ENCODE measurements at places on chromosomes 13 and 19.

GRCh38 chr13:46778890-46779289 is 18.1 kb downstream of the ESD start:
- no peak for DNase-seq

DNA sequence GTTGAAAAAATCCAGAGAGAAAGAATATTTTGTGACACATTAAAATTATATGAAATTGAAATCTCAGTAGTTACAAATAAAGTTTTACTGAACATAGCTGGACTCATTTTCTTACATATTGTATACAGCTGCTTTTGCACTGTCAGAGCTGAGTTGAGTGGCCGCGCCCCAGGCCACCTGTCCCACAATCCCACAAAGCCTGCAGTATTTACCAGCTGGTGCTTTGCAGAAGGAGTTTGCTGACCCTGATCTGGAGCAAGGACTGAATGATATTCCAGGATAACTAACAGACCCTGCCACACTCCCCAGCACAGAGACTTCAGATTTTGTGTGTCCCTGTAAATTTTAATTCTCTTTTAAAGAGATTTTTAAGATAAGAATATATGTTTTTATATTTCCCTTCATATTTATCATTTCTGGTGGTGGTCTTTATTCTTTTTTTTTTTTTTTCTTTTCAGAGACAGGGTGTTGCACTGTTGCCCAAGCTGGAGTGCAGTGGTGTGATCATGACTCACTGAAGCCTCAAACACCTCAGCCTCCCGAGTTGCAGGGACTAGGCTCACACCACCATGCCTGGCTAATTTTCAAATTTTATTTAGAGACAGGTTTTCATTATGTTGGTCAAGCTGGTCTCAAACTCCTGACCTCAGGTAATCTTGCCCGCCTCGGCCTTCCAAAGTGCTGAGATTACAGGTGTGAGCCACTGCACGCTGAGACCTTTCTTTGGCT is 48.5 kb downstream of the TDRD12 start:
- no peak for DNase-seq

DNA sequence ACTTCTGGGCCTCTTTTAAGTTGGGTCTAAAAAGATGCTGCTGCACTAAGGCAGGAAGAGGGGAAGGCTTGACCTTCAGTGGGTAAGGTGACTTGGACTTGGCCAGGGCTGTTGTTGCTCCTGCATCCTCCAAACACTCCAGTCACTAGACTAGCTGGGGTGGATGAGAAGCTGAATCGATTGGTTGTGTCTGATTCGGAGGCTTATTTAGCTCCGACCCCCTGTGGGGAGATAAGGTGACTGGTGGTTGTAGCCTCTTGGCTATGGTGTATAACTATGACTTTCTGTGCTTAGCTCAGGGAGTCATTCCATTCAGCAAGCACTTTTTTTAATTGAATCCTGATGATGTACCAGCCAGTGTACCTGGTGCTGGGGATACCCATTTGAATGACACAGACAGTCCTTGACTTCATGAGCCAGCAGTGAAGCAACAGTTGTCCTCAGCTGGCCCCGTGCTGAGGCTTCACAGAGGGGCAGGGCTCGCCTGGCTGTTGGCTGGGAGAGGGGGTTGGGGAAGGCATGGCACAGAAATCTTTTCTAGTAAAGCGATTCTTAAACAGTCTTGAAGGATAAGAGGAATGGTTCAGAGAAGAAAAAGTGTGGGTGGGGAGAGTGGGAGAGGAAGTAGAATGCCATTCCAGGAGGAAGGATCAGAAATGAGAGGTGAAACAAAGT is 9.9 kb downstream of the PCDH8 start:
- DNase-seq = no peak

DNA sequence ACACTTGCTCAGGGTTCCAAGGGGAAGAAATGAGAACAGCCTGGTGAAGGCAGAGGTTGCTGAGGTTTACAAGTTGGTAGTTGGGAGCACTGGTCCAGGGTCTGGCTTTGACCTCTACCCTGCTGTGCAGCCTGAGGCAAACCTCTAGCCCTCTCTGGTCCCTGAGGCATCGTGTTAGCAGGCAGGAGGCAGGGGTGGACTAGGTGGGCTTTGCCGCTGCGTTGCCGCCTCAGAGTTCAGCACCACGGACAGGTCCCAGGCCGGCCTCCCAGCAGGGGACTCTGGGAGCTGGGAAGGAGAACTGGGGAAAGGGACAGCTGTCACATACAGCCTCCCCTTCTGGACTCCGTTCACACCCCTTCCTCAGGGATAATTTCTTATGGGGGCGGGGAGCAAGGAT is 3.1 kb downstream of the NCAN start:
- peak; percentile 86 for DNase-seq

GRCh38 chr19:9323557-9323918 is 441 bp upstream of the ZNF559 start:
- DNase-seq = no peak

DNA sequence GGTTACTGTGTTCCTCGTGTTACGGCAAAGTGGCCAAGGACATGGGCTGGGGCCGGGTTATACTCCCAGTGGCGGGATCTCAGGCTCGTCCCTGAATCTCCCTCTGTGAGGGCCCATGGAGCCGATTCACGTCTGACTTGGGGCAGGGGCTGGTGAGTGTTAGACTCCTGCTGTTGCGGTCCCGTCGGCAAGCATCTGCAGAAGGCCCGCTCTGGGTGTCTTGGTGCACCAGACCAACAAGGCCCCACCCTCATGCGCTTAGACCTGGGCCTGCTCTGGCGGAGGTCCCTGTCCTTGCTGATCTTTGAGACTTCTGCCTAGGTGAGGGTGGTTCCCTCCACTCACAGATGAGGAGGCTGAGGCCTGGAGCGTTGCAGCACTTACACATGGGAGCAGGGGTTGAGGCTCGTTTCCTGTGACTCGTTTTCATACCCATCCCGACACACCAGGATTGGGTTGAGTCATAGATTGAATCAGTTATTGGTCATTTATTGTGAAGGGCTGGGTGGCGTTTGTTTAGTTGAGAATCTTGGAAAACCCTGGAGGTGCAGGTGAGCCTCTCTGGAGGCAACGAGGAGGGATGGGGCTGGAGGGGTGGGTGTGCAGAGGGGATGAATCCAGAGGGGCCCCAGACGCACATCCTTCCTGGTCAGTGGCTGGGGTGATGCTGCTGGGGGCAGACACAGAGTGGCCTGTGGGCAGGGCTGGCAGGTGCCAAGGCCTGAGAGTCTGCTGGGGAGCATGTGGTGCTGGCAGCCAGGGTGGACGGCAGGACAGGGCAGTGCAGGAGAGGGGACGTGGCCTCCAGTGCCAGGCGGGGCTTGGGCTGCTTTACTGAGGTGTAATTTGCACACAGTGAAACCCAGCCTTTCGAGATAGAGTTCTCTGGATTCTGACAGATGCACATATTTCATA is 4.6 kb downstream of the EPN1 start:
- no peak for DNase-seq

DNA sequence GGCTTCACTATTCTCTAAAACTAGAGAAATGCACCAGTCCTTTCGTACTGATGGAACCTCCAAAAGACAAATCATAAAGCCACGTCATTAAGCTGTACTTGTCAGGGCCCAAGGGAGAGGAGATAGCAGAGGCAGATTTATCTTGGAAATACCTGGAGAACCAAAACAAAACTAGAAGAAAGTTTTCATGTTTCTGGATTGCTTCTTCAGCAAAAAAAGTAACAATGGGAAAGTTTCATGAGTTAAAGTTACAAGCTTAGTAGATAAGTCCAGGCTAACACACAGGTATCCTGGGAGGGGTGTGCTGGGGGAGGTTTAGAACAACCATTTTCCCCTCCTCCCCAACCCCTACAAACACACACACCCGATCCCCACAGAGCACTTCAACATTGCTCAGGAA is 21.6 kb downstream of the RANBP3 start:
- DNase-seq = no peak

DNA sequence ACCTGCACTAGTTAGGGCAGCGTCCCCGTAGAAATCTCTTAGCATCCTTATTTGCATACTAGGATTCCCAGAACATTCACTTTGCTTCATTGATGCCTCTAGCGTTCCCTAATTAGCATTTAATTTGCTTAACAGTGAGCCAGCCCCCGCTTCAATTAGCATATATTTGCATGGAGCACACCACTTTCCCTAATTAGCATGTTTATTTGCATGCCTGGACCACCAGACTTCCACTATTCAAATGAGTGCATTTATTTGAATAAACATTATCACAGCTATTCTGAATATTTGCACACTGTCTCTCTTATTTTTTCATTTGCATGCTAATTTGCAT is 69.6 kb downstream of the RYR1 start:
- DNase-seq = no peak
